ENCODE measurements at places on chromosomes 6 and 20.

DNA sequence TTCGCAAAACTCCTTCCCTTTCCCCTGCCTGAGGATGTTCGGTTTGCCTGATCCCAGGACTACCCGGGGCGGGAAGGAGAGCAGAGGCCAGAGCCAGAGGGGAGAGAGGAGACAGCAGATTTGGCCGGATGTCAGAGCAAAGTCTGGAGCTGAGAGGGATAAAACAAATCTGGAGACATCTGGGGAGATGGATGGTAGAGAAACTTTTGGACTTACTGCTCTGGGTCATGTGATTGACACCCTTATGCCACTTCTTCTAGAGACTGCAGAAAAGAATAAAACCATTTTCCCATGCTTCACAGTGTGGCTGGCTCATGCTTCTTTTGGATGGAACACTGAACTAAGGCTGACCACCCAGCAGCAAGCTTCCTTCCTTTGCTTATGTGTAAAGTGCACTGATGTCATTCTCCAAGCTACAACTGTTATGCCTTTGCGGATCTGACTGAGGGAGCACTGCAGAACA lies 174.7 kb downstream of the FOXC1 start:
- DNase-seq: no peak

DNA sequence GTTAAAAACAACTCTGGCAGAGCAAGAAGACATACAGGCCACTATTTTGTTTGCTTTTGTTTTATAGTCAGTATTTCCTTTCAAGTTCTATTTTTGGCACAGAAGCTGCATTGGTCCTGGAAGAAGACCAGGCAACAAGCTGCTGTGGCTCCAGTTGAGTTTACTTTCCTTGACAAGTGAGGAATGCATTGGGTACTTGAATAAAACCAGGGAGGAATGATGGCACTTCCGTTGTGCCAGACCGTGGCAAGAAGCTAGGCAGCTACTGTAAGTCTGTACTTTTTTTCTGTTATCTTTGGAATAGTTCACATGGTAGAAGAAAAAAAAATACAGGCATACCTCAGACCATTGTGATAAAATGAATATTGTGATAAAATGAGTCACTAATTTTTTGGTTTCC lies 66.3 kb downstream of the NCOA3 start:
- DNase-seq: no peak

GRCh38 chr6:16872543-16873235 lies 111.4 kb upstream of the ATXN1 start:
- DNase-seq: peak; percentile 45

DNA sequence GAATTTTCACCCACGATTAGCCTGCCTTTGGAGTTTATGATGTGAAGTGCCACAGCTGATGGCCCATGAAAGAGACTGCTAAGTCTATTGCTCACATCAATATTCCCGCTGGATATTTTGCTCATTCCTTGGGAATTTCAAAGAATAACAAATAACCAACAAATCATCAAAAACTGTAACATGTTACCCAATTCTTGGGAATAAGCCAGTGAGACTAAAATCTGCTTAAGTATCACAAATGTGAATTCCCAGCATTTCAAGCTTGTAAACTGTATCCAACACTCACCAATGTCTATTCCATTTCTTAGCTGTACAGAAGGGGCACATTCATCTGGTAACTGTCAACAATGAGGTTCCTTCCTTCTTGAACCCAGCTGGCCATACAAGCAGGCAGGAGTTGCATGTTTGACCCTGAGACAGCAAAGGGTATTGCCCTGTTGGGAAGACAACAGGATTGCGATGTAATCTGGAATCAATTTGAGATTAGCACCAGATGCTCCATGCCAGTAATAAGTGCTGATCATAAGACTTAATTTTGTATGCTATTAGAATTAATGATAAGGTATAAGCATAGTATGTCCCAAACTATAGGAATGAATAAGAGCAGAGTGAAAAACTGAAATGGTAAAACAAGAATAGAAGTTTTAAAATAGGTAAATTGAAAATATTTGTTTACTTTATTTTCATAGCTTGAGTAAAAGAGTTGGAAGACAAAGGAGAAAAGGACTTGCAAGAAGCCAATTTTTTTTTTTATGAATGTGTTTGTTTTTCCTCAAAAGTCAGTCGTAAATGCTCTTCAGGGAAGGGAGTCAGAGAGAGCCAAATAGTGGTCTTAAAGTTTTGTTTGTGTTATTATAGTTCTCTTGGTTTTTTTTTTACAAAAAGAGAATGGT lies 58.8 kb downstream of the RSPO3 start:
- no peak for DNase-seq

- no peak for DNase-seq
Measured at GRCh38 chr6:108699290-108700041, 138.7 kb downstream of the FOXO3 start.

GRCh38 chr6:5778317-5778857 lies 228.3 kb downstream of the NRN1 start:
- DNase-seq: no peak

GRCh38 chr6:39130691-39131090 lies 15.7 kb upstream of the SAYSD1 start:
- DNase-seq: no peak

DNA sequence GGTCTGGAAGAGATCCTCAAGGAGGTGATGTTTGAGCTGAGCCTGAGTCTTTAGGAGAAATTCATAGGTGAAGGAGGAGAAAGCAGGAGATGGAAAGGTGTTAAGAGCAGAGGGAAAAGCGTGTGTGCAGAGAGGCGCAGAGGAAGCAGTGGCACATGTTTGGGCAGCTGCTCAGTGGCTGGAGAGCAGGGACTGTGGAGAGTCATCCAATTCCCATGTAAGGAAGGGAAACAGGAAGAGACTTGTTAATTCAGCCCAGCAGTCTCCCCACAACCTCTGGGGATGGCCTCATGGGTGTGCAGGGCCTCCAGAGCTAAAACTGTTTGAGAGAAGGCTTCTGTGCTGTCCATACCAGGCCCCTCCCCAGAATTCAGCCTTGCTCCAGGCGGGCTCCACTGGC lies 16.2 kb downstream of the AAR2 start:
- DNase-seq: no peak

DNA sequence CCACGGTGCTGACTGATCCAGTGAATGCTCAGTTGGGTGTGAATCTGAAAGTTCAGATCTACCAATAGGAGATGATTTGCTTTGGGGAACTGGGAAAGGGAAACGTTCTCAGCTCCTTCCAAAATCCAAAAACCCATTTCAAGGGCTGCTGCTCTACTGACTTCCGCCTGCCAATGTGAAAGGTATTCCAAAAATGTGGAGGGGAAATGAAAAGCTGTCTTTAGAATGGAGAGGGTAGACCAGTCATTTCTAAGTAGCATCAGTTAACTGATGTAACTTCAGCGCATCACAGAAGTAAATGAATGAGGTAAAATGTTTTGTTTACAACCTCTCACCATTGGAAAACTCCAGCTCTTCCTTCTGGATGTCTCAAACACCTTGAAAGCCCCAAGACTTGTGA lies 19.6 kb upstream of the EYA2 start:
- no peak for DNase-seq

DNA sequence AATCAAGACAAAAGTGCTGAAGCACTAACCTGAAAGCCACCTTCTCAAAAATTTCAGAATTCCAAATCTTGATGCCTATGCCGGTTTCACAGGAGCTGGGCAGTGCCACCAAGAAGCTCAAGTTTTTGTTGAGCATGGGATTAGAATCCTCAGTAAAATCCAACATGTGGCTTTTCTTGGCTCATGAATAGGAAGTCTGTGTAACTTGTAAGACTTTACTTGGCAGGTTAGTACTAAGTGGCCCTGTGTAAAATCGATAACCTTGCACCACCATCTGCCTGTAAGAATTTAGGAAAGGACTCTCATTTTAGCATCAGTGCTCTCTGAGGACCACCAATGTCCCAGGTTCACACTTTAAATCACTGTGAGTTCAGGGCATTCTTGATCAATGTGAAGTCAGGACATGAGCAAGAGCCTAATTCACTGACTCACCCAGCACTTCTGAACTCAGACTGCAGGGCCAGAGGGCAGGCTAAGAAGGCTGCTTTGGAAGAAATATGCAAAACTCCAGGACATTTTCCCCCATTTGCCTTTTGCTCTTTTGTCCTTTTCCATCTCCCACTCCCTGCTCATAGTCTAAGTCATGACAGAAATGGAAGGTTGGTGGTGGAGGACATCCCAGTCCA lies 113.2 kb downstream of the EDN1 start:
- DNase-seq: no peak

- no peak for DNase-seq
Measured at GRCh38 chr6:127886603-127887002, 14.3 kb downstream of the THEMIS start.

- DNase-seq: no peak
Measured at GRCh38 chr6:145247692-145248419, 487.5 kb downstream of the EPM2A start.

- DNase-seq: no peak
Measured at GRCh38 chr6:18269717-18270116, 5.4 kb upstream of the DEK start.

DNA sequence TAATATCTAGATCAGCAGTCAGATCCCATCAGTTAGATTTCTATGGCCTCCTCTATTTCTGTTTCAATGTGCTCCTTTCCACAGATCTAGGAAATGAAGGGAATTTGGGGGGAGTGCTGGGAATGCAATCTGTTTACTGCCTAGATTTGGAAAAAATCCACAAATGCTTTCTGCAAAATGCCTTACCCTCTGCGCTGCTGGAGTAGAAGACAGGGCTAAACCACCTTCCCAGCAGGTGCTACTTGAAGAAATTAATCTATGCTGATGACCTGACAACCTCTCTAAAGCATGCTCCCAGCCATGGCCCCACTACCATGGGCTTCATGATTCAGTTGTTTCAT lies 46.2 kb downstream of the LY86 start:
- no peak for DNase-seq

GRCh38 chr6:40573221-40573620 lies 13.9 kb downstream of the LRFN2 start:
- no peak for DNase-seq

DNA sequence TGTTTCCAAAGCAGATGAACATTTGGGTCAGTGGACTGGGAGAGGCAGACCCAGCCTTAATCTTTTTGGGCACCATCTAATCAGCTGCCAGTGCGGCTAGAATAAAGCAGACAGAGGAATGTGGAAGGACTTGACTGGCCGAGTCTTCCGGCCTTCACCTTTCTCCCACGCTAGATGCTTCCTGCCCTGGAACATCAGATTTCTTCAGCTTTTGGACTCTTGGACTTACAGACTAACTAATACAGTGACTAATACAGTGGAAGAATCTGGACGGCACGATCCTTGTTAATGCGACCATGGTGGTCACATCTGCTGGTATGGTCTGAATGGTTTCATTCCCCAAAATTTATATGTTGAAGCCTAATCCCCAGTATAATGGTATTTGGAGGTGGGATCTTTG lies 122.6 kb upstream of the NXT1 start:
- DNase-seq: no peak

GRCh38 chr6:56724455-56724854 lies 81.8 kb upstream of the DST start:
- no peak for DNase-seq

DNA sequence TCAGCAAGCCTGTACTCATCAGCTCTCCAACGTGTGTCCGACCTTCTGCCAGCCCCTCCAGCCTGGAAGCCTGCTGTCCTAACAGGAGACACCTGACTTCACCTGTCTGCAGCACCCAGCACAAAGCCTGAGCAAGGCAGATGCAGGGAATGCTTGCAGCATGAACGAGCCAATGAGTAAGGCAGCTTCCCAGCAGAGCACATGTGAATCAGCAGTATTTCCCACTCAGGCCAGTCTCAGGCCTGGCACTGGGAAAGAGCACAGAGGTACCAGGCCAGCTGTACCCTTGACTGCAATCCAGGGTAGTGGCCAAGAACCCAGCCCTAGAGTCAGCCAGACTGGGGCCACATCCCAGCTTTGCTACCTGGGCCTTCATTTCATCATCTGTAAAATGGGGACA lies 120.8 kb downstream of the MAFB start:
- no peak for DNase-seq

- no peak for DNase-seq
Measured at GRCh38 chr6:135883045-135883444, 31.5 kb downstream of the PDE7B start.

GRCh38 chr20:59676126-59676850 lies 71.9 kb downstream of the PHACTR3 start:
- DNase-seq: no peak

GRCh38 chr6:93524671-93525451 lies 105.5 kb upstream of the EPHA7 start:
- no peak for DNase-seq

- DNase-seq: no peak
Measured at GRCh38 chr6:2589171-2589661, 161.5 kb downstream of the MYLK4 start.

DNA sequence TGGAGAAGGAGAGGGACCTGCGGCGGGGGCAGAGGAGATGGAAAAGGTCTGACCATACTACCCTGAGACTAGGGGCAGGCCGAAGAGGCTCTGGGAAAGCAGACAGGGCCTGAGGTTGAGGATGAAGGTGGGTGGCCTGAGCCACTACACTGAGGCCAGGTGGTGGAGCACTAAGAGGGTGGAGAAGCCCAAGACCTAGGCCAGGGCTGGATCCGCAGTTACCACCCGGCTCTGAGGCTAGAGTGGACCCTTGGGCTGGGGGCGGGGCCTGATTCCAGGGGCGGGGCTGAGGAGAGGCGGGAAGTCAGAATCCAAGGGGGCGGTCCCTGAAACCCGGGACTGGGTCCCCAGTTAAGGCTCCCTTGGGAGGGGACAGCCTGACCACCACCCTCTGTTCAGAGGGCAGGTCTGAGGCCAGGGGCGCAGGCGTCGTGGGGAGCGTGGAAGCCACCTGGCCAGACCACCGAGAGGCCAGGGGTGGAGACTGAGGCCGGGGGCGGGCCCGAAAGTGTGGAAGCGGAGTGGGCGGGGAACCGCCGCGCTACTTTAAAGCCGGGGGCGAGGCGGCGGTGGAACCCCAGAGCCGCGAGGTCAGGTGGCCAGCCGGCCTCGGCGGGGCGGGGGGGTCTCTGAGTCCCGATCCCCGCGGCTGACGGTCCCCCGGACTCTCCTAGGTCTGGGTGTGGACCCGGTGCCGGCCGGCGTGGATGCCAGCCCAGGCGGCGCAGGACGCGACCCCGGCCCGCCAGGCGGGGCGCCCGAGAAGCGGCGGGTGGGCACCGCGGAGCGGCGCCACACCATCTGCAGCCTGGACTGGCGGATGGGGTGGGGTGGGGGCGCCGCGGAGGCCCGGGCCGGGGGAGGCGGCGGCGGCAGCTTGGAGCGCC lies 8.3 kb downstream of the CCM2L start:
- peak; percentile 87 for DNase-seq

All from SJCRH30 (cell line).